ENCODE measurements at places on chromosomes 1 and 21.
A peak's percentile ranks its signal among the peaks of the same experiment; 100 is the strongest.

GRCh38 chr1:214603819-214604252 lies 841 bp downstream of the CENPF start:
- no peak for DNase-seq

- DNase-seq: no peak
Measured at GRCh38 chr1:157671895-157672294, 28.7 kb downstream of the FCRL3 start.

GRCh38 chr21:45454926-45455673 lies 50.1 kb downstream of the COL18A1 start:
- DNase-seq: no peak

GRCh38 chr1:29657816-29658215 lies 421.5 kb downstream of the PTPRU start:
- DNase-seq: no peak

- DNase-seq: no peak
Measured at GRCh38 chr1:160780398-160780755, 15.6 kb upstream of the LY9 start.

DNA sequence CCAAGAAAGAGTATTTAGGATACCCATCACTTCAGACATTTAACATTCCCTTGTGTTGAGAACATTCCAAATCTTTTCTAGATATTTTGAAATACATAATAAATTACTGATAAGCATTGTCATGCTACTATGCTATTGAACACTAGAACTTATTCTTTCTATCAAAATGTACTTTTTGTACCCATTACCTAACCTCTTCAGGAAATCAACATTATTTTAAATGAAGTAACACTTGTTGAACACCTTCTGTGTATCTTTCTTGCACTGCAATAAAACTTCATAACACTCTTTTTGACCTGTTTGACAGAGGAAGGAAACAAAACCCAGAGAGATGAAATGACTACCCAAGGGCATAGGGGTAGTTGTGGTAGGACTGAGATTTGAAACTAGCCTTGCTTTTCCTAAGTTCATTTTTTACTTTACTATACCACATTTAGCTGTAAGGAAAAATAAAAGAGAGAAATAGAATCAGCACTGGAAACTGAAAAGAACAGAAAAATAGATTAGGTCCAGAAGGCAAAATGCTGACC lies 99.4 kb downstream of the UCHL5 start:
- DNase-seq: no peak

DNA sequence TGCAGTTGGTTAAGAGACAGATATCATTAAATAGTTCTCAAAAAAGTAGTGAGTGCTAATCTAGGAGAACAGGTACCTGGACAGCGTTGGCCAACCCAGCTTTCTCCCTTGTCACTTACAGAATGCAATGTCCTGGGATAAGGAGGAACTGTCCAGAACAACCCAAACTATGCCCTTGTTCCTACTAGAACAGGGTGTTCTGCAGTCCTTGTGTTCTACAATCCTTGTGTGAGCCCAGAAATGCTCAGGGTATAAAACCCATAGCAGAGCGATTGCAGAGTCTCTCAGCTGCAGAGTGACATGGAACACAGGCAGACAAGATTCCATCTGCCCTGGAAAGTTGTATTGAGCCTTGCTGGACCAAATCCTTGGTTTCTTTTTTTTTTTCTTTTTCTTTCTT lies 83.5 kb upstream of the VANGL1 start:
- no peak for DNase-seq

- no peak for DNase-seq
Measured at GRCh38 chr1:94281361-94282142, 44.2 kb upstream of the ARHGAP29 start.

DNA sequence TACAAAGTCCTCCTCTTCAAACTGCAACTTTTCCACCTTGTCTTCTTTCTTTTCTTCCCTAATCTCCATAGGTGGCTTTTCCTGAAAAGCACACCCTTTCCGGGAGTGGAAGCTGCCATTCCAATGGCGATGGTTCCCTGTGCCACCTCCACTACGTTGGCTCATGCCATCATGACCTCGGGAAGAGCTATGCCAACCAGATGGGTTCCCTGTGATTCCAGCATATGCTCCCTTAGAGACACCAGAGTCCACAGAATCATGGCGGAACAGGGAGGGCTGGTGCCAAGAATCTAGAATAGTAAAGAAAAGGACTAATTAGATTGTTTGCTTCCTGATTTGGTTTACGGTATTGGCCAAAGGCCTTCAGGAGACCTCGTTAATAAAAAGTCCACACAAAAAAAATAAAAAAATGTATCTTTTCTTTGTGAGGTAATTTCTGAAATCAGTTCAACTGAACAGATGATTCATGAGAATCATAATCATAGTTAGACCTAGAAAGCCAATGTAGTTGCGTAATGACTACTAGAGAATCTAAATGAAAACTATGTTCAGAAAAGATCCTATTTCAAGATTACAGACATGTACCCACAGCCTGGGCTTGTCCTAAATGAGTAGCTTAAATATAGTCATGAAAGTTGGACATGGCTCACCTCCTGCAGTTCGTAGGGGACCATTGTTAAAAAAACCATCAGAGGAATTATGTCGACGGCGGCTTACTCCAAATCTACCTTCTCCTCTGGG lies 30.9 kb upstream of the CCDC17 start:
- no peak for DNase-seq

- no peak for DNase-seq
Measured at GRCh38 chr1:185895208-185895900, 161.2 kb downstream of the HMCN1 start.

DNA sequence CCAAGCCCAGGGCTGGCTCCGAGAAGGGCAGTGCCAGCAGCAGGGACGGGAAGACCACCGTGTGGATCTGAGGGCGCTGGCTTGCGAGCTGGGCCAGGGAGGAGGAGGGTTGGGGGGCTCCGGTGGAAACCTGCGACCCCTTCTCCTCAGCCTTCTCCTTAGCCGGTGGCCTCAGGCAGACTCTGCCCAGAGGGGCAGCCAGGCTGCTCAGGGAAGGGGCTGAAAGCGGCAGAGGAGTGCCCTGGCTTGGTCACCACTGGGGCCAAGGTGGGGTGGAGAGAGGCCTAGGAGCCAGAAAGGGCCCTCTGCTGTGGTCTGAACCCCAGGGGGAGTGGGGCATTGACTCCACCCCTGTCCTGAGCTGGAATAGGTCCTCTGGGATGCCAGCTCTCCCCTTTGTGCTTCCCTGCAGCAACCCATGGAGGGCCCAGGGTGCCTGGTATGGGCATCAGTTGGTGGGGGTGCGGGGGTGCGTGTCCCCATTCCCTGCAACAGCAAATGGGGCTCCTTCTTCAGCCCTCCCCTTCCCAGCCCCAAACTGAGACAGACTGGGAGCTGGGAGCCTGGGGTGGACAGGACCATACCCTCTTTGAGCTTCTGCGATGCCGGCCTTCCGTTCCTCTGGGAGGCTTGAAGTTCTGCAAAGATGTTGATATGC lies 6.5 kb upstream of the IBA57 start:
- no peak for DNase-seq

DNA sequence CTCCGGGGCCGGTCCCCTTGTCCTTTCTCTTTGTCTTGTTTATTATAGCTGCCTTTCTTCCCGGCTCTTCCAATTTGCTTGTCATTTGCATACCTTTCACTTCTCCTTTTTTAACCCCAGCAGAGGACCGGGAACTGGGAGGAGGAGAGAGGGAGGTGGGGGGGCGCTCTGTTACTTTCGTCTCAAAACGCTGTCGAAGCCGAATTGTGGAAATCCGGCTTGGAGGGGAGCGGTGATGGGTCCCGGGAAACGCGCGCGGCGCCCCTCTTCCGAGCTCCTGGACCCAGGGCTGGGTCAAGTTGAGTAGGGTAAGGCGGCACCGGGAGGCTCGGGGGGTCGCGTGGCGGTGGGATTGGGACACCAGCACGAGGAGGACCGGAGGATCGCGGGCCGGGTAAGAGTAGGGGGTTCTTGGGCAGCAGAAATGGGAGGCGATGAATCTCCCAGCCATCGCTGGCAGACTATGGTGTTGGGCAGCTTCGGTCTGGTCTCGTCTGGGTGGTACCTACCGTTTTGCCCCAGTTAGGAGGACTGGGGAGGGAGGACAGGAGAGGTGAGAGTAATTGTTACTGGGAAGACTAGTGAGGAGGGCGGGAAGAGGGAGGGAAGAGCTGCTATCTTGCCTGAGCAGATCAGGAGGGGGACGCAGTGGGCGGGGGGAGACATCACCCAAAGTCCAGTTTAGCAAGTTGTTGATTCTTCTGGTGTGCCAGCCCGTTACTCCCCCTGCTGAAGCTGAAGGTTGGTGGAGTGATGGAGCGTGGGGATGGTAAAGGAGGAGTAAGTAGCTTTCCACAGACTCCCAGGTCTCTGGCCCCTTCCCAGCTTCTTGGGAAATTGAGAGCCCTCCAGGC lies 1.5 kb downstream of the PROX1 start:
- no peak for DNase-seq

GRCh38 chr1:1531947-1532346 lies 8.5 kb downstream of the TMEM240 start:
- no peak for DNase-seq

- DNase-seq: no peak
Measured at GRCh38 chr1:19654386-19654785, 10.3 kb downstream of the NBL1 start.

GRCh38 chr1:3461934-3462275 lies 7.4 kb downstream of the ARHGEF16 start:
- DNase-seq: no peak

DNA sequence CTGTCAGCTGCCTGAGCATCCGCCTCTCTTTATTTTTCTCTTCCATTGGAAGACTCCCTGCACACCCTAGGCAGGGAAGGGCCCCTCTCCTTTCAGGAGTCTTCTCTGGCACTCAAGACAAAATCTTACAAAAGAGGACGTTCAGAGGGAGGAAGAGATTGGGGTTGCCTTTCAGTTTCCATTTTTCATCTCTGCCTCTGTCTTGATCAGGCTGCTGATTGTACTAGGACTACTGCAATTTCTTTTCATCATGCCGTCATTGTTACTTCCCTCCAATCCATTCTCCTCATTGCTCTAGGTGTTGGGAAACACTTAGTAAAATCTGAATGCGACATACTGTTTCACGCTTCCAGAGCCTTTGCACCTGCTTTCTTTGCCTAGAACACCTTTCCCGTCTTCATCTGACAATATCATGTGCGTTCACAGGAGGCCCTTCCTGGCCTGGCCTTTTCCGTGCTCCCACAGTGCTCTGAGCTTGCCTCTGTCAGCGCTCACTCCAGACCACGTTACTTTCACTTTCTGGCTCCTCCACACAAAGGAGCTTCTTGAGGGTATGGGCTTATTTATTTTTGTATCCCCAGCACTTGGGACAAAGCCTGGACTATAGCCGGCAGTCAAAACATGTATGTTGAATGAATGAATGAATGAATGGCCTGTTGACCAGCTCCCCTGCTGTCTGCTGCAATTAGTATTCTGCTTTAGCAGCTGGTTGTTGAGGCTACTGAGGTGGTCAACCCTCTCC lies 10.9 kb downstream of the LRRC71 start:
- DNase-seq: no peak

GRCh38 chr1:1291548-1292441 lies 11.6 kb downstream of the SCNN1D start:
- DNase-seq: peak; percentile 66

DNA sequence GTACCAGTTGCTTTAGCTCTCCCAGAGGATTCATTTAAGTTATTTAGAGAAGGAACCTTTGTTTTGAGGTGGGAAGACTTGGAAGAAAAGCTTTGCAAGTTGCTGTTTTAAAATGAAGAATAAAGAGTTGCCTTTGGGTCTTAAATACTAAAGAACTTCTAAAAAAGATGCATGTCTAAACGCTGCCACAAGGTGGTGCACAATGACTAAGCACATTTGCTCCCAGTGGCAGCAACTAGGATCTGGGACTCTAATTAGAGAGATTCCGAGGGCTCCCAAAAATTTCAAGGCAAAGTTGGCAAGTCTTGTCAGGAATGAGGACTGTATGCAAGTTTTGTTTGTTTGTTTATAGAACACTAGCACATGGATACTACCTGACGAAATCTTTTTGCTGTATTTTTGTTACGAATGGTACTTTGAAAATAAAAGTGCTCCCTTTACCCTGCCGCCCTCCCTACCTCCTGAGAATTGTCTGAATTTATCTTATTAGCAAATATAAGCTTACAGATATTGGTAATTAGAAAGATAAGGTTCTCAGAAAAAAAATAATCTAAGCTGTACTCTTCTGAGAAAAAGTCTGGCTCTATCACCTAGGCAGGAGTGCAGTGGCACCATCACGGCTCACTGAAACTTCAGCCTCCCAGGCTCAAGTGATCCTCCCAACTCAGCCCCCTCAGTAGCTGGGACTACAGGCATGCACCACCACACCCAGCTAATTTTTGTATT lies 121.8 kb downstream of the HFM1 start:
- DNase-seq: no peak

- DNase-seq: no peak
Measured at GRCh38 chr1:152942161-152942560, 4.8 kb upstream of the SPRR5 start.

DNA sequence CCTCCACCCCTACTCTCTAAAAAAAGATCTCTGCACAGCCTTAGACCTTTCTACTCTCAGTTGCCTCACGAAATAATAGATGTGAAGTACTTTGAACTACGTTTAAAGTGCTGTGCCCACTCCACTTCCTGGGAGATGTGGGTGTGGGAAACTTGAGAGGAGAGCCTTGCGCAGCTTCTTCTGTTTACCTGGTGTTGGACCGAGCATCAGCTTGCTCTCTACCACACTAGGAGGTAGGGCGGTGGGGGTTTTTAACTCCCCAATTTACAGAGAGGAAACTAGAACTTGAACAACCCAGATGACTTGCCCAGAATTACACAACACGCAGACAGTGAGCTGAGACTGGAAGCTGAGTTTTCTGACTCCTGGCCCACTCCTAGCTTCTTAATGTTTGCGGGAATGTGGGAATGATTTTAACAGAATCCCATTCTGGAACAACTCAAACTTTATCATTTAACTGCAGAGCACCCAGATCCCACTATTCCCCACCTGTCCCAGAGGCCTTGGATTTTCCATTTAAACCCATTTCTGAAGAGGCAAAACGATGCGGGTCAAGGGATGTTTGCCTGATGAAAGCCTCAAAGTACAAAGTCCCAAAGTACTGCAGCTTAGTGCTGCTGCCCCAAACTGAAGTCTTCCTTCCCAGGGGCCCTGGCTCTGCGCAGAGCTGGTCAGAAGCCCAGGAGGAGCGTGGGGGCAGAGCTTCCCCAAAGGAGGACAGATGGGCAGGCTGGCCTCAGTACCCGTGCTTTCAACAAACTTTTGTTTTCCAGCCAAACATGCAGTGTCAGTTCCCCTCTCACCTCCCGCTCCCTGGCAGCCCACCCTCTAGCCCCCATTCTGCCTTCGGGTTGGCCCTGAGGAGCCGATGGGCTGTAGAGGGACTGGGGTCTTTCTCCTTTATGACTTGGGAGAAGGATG lies 19.0 kb downstream of the BTG2 start:
- no peak for DNase-seq

- peak; percentile 90 for DNase-seq
Measured at GRCh38 chr1:27284425-27285273, 37.3 kb upstream of the TMEM222 start.

- DNase-seq: no peak
Measured at GRCh38 chr1:36068866-36069265, 15.0 kb upstream of the TEKT2 start.

- DNase-seq: no peak
Measured at GRCh38 chr1:53892911-53893310, 1.1 kb upstream of the DIO1 start.

GRCh38 chr1:54259546-54260140 lies 59.7 kb downstream of the MRPL37 start:
- no peak for DNase-seq

GRCh38 chr1:111236806-111237205 lies 9.3 kb downstream of the CHI3L2 start:
- DNase-seq: no peak

GRCh38 chr1:167911413-167911812 lies 2.5 kb downstream of the ADCY10 start:
- DNase-seq: no peak

Measured in stimulated activated CD4-positive, alpha-beta T cell treated with anti-CD3 and anti-CD28 coated beads, Interleukin-1b, Interleukin-23, amount 100 ng/mL, for 4 hours (primary cell).